ENCODE measurements at places on chromosomes 1 and 21.

DNA sequence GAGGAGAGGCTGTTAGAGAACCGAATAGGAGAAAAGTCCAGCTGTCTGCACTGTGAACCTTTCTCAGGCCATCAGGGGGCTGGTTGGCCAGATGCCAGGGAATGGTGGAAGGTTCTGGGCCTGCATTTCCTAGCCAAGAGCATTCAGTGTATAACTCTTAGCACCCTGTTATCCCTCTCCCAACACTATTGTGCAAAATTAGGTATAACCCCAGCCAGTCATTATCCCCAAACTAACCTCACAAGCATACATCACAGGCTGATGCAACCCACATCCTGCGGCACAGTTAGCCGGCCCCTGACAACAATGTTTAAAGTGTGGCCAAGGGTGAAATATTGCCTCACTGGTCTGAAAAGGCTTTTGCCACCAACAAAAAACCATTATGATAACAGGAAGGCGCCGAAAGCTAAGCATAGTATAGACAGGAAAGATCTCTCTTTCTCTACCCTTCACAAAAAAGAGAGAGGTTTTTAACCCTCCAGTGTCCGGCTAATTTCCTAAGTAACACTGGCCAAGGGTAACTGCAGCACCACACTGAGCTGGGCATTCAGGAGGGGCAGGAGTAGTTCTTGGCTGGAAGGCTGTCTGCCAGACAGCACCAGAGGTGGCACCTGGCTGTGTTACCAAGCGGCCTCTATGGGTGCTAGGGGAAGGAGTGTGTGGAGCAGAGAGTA, 77.3 kb upstream of the BCAR3 start:
- no peak for DNase-seq

- no peak for DNase-seq
These were observed 22.0 kb downstream of the SMAP2 start for GRCh38 chr1:40395190-40396175.

DNA sequence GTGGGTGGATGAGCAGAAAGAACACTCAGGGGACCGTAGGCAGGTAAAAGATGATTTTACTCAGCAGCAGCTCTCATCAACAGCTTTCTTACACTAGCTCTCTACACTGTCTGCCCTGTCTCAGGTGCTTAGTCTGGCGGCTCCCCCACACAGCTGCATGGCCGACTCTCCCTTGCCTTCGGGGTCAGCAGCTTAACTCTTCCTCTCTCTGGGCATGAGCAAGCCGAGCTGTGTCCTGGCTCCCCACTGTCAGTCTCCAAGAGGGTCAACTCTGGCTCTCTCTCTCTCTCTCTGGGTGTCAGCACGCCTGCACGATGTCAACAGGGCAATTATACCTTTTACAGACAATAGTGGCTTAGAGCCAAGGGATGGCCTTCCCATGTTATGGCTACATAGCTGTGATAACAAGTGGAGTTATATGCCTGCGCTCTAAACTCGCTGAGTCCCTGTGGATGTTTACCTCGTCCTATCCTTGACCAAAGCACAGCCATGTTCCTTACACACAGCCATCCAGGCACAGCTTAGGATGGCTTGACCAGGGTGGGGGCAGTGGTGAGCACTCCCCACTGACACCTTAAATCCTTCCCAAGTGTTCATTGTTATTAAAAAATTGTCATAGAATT, 3.1 kb upstream of the BCL10 start:
- no peak for DNase-seq

DNA sequence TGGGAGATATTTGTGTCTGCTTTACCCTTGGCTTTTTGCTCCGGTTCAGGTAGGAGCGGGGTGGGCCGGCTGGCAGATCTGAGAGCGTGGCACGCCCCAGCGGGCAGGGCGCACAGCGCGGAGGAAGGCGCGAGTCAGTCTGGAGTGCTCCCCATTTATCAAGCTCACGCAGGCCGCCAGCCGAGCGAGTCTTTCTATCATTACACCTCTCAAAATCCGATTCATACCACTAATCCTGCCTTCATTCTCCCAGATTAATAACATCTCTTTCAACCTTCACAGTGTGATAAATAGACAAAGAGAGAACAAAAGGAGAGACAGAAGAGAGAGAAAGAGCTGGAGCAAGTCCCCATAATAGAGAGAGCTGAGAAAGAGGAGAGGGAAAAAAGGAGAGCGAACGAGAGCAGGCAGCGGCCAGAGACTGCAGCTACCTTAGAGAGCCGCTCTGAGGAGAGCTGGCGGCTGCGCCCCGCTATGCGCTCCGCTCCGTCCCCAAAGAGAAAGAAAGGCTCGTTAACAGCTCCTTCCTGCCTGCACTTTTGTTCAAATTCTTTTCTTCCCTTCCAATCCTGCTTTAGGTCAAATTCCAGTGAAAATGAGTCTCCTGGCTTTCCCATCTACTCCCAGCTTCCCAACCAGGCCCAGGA, 48.0 kb downstream of the DMAP1 start:
- DNase-seq, result no peak

All from NCI-H2107 (cell line).